ENCODE measurements at places on chromosomes 11 and 22. TPM values are rescaled to one million over a fixed set of nuclear protein-coding genes. Genes with fewer than 3 reads are reported as not detected.

DNA sequence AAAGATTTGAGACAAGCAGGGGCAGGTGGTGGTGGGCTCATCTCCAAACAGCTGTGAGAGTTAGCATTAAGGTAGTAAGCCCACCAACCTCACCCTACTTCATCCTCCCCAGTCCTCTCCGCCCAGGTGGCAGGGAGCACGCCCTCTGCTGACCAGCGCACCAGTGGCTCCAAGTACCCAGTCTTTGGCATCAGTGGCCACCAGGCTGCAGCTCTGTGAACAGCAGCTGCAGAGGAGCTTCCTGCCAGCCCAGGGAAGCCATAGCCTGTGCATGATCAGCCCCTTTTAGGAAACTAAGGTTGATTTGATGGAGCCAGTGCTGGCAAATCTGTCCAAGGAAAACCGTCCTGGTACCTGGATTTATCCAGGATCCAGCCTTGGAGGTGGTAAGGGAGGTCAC is 21.7 kb downstream of the CAVIN3 start:
- H3K4me1 ChIP-seq = no peaks in the 10 kb centered on the region
- DNase-seq = no peak
- no peaks in the 10 kb centered on the region for H3K27me3 ChIP-seq
- H3K36me3 ChIP-seq = no peaks in the 10 kb centered on the region

DNA sequence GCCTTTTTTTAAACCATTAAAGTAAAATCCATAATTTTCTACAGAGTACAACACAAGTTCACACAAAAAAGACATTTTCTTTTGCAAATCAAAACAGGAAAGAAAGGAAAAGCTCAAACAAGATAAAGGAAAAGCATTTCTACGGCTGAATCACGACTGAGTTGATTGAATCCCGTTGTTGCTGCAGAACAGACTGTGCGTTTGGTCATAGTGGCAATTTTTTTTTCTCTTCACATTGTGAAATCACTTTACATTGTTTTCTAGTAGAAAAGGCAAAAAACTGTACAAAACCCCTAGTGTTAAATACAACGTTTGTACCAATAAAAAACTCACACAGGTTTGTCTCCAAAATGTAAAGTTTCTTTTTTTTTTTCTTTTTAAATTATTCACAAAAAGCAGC is 17.3 kb upstream of the RAPSN start:
- no peak overlapping the region for H3K4me3 ChIP-seq
- H3K36me3 ChIP-seq = peaks cover 46% of the 10 kb centered on the region
- DNase-seq = no peak
- H3K27me3 ChIP-seq = no peaks in the 10 kb centered on the region
- H3K27ac ChIP-seq = peak overlapping the region; percentile 63

- no peaks in the 10 kb centered on the region for H3K27me3 ChIP-seq
- H3K4me1 ChIP-seq = peaks cover 45% of the 10 kb centered on the region
- DNase-seq = no peak
- no peaks in the 10 kb centered on the region for H3K36me3 ChIP-seq
These were observed 31.2 kb downstream of the MTMR3 start for GRCh38 chr22:29914165-29914564.

Gene SCUBE2
- 32.9 TPM for total RNA-seq
